ENCODE measurements at places on chromosomes 3 and 15. TPM values are rescaled to one million over a fixed set of nuclear protein-coding genes. Genes with fewer than 3 reads are reported as not detected.

DNA sequence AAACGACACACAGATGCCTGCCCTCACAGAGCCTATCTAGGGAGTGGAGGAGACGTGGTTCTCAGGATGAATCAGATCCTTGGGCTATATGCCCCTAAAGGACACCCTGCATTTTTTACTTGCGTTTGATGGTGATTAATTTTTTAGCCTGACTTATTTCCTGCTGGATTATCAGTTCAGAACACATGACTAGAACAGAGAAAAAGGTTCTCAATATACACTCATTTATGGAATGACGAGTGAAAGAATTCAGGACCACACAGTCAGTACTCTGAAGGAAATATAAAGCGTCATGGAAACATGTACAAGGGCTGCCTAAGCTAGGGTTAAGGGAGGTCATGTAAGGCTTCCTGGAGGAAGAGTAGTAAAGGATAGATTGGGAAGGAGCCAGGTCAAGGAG is 121.8 kb downstream of the SSR3 start:
- no peak for DNase-seq

DNA sequence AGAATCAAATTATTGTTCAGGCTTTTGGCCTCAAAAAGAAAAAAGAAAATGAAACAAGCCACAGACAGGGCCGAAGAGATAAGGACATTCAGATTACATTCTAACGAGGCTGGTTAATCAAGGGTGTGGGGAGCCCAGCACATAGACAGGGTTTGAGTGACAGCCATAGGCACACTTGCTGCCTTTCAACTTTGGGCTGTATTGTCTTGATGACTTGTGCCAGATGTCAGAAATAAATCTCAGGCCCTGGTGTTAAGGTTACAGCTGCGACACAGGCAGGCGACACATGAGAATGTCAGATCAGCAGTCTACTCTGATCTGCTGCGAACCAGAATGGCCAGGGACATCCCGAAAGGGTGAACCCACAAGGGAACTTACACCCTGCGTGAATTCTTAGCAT is 231.2 kb upstream of the ARRDC4 start:
- no peak for DNase-seq

- DNase-seq = no peak
Observed at GRCh38 chr3:186456731-186457191, 87.4 kb downstream of the CRYGS start.

GRCh38 chr3:66991459-66991858 is 6.6 kb upstream of the KBTBD8 start:
- peak; percentile 40 for DNase-seq

DNA sequence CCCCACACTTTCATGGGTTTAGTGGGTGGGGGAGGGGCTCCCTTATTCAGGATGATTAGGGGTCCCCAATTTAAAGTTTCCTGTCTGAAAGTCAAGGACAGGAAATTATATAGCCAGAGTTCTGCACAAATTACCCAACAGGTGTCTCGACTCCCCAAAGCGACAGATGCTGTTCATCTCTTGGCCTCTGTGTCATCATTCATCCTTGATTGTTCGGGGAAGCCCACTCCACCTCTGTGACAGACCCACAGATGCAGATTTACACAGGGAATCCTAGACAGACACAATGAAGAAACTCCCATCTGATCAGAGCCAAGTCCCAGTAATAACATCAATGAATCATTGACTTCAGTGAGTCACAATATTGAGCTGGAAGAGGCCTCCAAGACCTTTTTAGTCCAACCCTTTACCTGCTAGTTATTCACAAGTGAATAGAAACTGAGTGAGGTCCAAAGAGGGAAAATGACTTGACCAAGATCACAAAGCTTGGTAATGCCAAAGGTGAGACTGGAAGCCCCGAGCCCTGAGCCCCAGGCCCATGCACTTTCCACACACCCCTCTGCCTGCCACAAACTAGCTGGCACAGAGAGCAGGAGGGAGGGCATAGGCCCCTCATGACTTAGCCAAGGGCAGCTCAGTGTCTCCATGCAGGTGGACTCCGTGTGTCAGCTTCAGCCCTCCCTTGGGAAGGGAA is 7.9 kb upstream of the SRP14 start:
- DNase-seq = peak; percentile 67

Gene GPR176
- total RNA-seq = 32.4 TPM

All from Daoy (cell line).